ENCODE measurements at places on chromosomes 4 and X.

DNA sequence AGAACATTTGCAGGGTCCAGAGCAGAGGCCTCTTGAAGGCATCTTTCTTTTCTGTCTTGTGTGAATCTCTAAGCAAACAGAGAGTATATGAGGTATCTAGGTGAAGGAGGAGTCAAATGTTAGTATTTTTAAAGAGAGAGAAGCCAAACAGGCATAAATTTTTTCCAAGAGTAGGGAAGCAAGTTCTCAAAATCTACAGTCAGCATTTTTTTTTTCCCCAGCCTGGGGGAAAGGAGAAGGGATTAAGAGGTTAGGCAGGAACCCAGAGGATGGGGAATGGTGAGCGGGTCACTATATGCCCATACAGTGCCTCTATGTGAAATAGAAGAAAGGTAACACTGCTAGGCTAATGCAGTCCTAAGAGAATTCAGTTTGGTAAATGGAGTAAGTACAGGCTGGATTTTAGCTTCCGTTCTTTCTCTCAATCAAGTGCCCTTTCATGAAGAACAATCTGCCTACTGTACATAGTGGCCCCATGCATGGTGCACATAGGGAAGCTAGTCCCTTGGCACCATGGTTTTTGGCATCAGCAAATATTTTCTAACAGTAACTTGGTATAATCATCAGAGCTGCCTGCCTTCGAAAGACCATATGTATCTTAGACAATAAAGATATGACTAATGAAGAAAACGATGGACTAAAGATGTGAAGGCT, 163.1 kb upstream of the MAB21L2 start:
- no peak for DNase-seq

DNA sequence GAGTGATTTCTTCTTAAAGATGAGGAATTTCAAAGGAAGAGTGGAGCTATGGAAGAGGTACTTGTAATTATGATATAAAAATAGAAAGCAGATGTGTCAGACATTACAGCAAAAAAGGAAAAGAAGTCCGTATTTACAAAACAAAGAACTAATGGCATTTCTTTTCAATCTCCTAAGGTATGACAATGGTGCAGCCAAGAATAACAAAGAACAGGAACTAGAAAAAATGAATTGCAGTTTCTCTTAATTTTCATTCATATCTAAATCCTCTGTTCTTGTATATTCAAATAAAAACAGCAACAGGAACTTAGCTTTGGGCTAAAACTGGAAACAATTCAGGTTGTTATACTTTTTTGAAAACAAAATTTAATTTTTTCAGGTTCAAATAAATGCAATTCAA, 105.1 kb downstream of the SPRY1 start:
- DNase-seq = no peak

- no peak for DNase-seq
These were observed 11.5 kb upstream of the C4orf54 start for GRCh38 chr4:99669084-99669483.

DNA sequence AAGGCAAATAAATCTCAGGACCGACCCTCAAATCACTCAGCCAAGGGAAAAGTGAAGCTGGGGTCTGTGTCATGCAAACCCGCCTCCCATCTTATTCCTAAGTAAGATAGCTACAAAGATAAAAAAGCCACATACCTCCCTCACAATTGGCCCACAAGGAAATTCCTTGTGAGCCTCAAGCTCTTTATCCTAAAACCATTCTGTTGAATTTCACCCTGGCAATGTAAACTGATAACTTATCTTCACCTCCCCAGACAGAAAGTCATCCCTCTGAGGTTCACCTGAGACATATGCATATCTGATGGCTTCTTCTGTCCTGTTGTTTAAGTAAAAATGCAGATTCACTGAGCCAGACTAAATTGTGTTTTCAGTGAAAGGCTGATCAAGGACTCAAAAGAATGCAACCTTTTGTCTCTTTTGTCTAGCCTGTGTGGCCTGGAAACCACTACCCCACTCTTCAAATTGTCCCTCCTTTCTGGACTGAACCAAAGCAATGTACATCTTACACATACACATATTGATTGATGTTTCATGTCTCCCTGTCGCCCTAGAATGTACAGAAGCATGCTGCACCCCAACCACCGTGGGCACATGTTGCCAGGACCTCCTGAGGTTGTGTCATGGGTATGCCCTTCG, 91.3 kb downstream of the MFAP3L start:
- DNase-seq = no peak

DNA sequence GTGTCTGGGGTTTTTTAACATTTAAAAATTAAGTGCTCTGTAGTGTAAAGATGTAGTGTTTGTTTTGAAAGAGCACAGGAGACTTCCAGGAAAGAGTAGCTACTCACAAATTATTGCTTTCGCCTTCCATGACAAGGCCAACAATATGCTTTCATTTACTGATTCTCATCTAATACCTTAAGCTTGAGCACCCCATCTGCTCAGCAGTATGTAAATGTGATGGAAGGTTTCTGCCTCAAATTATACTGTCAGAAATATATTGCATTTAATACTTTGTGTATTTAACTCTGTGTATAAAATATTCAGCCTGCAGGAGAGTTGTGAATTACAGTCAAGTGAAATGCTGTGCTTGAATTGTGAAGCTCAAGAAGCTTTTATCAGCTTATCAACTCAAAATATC, 296.3 kb upstream of the ATOH1 start:
- no peak for DNase-seq

GRCh38 chr4:57378766-57379165, 268.6 kb upstream of the IGFBP7 start:
- DNase-seq = no peak

GRCh38 chr4:164765096-164765495, 11.2 kb downstream of the SMIM31 start:
- DNase-seq = no peak

- DNase-seq = no peak
These were observed 298.7 kb upstream of the TENM3 start for GRCh38 chr4:181944527-181944926.

DNA sequence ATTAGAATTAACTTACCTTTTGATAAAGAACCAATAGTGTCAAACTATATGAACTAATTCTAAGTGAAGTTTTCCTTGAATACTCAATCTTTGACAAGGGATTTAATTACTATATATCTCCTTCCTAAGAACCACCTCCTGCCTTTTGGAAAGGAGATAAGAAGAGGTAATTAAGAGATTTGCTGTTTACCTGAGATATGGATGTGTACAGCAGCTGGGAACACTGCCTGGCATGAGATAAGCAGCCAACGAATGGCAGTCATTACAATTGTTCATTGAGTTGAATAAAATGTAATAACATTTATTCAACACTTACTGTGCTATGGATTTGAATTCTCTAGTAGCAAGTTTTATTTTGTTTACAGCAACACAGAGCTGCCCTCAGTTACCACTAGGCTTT, 407.1 kb downstream of the SPOCK3 start:
- DNase-seq = no peak

DNA sequence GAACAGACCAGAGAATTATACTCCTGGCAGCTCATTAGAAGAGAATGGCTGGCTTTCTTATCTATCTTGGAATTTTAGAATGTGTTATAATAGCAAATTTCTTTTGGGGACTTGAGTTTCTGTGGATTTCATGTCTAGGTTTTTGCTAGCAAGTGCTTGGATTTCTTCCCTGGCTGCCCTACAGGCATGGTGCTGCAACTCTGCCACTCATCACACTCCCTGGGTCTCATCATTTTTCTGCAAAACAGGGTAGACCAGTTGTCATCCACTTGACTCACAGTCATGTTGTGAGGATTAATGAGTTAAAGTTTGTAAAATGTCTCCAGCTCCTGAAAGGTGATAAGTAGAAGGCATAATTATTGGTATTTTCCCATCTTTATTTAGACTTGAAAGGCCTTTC, 60.7 kb upstream of the LCORL start:
- DNase-seq = no peak

DNA sequence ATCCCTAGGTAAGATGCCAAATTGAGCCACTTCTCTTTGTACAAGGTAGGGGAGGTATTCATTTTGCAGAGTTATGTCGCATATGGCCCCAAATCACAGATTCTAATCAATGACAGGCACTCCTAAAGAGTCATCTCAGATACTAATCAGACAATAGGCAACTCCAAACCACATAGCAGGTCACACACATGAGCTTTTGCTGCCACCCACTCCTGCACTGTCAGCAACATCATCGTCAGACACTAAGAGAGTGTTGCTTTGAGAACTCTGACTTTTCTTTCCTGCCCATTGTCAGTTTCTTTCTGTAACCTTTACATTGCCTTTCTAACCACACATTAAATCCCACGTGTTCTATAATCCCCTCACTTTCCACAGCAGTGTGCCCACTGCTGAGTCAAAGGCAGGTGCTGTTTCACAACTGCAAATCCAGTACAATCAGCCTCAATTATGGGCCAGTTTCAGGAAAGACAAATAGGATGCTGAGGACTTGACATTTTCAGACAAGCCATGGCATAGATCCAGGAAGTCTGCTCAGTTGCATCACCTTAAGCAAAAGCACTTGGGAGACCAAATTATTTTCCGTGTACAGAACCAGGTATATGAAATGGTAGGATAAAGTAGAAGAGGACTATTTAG, 23.5 kb downstream of the TMEM31 start:
- DNase-seq = no peak
